ENCODE measurements at places on chromosomes 3 and 15.

DNA sequence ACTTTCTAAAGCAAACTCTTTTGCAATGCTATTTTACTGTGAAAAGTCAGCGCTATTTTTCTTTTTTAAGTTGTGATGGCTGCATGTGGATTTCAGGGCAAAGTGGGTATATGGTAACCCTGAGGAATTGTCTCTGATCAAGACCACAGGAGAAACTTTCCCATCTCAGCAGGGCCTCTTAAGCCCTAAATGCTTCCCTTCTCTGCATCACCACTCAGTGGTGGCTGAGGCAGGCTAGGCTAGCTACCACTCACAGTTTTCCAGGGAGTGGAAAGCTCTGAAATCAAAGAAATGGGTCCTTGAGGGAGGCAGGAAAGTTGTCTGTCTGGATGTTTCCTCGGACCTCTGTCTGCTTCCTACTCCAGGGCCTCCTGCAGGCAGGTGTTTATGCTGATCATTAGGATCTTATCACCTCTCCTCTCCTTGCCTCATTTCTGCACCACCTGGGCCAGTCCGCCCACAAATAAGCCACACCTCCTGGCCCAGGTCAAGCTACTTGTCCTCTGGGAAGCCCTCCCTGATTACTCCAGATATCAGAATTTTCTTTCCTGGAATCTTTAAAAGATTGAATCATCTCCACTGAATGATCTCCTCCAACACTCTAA is 37.0 kb downstream of the CEMIP start:
- DNase-seq = no peak

- no peak for DNase-seq
Observed at GRCh38 chr15:63465104-63465503, 39.3 kb upstream of the USP3 start.

DNA sequence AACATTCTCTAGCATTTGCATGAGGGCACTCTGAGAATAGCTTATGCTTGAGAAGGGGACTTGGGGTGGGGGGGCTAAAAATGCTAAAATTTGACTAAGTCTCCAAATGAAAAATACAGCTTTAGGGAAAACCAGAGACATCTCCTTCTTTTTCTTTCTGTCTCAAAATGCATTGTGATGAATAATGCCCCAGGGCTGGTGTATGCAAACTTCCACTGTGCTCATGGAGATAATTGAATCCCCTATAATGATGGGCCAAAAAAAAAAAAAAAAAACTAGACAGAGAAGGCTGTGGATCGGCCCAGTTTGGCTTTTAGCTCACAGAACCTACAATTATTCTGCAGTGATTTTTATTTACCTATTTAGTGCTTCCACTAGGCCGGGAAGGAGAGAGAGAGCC is 147.9 kb upstream of the RORA start:
- DNase-seq = no peak

DNA sequence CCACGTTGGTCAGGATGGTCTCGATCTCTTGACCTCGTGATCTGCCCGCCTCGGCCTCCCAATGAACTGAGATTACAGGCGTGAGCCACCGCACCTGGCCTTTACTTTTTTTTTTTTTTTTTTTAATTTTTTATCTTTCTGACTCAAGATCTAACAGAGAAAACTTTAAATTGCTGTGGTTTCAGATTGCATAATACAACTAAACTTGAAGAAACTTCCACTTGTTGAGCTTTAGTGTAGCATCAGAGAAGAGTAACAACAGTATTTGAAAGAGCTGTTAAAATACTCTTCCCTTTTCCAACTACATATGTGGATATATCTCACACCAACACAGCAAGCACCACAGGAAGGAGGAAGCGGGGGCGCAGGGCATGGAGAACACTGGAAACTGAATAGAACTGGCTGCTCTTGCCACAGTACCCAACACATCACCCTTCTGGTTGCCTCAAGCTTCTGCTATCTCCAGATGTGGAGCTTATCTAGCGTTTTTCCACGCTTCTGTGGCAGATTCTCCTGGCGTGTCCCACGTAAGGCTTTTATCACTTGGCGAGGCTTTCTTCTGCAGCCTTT is 45.4 kb downstream of the MAP6D1 start:
- no peak for DNase-seq

- no peak for DNase-seq
Observed at GRCh38 chr3:55183201-55183600, 255.3 kb upstream of the LRTM1 start.

GRCh38 chr3:79848876-79849275 is 81.1 kb upstream of the ROBO1 start:
- no peak for DNase-seq

GRCh38 chr3:113212150-113212843 is 940 bp downstream of the BOC start:
- DNase-seq = peak; percentile 29

DNA sequence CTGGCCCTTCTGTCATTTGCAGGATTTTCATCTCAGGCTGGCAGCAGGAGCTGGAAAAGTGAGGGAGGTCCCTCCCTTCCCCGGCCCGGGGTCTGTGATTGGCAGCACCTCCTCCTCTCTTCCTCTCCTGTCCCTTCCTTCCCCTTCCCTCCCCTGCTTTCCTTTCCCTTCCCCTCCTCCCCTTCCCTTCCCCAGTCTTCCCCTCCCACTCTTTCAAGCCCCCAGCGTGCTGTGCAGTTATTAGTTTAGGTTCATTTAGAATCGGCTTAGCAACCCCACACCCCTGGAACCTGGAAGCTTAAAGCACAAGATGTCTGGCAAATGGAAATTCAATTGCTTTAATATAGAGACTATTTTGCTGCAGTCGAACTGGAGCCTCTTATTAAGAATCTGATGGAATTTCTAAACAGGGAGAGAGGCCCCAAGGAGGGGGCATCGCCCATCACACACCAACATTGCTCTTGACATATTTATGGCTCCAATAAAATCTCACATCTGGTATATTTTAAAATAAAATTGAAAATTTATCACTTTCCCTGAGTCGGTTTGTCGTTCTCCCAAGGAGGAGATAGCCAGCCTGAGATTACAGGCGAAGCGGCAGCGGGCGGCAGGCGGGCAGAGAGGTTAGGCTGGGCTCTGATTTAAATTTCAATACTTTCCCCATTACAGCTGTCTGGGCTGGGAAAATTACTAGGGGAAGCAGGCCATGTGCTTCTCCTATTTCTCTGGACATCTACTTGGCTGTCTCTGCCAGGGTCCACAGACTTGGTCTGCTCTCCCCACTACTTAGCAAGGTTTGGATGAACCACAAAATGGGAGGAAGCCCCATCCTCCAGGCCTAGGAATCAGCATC is 98.9 kb downstream of the LINGO1 start:
- peak; percentile 40 for DNase-seq

DNA sequence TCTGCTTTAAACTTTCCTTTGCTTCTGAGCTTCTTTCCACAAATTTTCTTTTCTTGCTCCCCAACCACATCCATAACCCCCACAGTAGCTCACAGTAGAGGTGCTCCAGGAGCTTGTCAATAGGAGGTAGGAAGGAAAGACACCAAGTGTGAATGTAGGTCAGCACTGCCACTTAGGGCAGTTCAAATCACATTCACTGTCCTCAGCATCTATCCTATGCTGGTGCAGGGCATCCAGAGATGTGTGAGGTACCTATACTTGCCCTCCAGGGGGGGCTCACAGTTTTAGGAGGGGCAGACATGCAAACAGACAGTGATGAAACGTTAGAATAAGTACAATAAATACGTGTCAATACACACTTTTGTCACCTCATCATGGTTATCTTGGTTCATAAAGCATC is 1.5 kb upstream of the SPSB4 start:
- peak; percentile 69 for DNase-seq

DNA sequence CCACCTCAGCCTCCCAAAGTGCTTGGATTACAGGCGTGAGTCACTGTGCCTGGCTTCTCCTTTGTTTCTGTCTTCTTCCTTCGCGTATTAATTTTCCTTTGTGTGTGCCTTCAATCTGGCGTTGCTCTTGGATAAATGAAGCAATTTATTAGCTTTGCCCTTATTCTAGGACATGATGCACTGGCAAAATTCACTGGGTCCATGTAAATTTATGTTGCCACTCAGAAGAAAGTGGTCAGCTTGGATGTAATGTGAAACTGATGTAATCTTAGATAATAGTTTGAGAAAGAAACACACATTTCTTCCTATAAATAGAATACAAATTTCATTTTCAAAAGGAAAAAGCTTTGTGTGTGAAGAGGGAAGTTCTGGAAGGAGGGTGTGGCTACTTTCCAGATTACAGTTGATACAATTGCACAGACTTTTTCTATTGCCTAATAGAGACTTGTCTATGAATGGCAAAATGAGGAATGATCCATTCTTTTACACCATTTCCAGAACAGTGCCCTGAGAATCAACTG is 23.3 kb upstream of the ATP1B3 start:
- DNase-seq = no peak

GRCh38 chr3:167684388-167684993 is 30.7 kb upstream of the WDR49 start:
- peak; percentile 72 for DNase-seq

All from mesendoderm (in vitro differentiated cells).